ENCODE measurements at places on chromosomes 16 and 17.

DNA sequence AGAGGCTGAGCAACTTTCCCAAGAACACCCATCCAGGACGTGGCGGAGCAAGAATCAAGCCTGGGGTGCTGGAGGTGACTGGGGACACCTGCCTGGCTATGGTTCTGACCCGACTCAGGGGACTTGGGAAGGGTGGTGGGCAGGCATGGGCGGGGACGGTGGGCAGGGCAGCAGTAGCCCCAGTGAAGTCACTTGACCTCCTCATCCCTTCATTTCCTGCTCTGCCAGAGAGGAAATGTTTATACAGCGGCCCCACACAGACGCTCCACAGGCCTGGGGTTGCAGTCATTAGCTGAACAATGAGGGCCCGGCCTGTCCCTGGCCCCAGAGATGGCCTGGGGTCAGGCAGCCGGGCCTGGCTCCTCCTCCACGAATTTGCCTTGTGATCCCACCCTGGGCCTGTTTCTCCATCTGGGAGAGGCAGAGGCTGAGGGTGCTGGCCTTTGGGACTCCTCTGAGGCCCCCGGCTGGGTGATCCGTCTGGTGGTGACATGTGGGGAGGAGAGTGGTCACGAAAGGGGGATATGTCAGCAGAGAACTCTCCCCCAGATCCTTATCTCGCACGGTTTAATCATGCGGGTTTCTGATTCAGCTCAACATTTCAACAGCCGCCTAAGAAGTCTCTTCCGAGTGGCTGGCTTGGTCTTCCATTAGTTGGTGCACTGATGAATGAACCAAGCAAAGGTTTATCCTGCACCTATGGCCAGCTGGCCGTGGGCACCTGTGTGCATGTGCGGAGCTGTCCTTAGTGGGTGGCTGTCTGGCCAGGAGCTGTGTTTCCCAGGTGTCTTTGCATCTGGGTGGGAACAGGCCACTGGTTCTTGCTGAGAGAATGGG lies 175.9 kb downstream of the IRF8 start:
- no peak for DNase-seq

- peak; percentile 47 for DNase-seq
These were observed 22.0 kb downstream of the KPNA2 start for GRCh38 chr17:68057531-68057952.

- DNase-seq, result no peak
These were observed 79.6 kb downstream of the BRIP1 start for GRCh38 chr17:61783556-61784304.

GRCh38 chr16:84885342-84885910 lies 65.6 kb downstream of the CRISPLD2 start:
- no peak for DNase-seq

DNA sequence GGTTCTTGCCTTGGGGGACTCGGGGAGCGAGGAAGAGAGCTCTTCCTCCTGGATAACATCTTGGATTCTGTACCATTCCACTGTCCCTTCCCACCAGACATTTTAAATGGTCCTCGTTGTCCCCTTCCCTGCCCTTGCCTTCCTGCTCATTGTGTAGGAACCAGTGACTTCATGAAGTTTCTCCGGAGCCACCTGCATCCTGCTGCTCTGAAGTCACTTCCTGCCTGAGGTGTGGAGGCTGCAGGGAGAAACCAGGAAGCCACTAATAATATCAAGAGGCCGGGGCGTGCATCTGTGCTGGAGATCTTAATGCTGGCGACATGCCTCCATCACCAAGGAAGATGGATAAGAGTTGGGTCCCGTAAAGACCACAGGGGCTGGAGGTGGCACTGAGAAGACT lies 6.2 kb upstream of the SLC16A13 start:
- peak; percentile 40 for DNase-seq

- DNase-seq, result no peak
These were observed 17.0 kb downstream of the MAP1LC3B start for GRCh38 chr16:87409153-87409552.

DNA sequence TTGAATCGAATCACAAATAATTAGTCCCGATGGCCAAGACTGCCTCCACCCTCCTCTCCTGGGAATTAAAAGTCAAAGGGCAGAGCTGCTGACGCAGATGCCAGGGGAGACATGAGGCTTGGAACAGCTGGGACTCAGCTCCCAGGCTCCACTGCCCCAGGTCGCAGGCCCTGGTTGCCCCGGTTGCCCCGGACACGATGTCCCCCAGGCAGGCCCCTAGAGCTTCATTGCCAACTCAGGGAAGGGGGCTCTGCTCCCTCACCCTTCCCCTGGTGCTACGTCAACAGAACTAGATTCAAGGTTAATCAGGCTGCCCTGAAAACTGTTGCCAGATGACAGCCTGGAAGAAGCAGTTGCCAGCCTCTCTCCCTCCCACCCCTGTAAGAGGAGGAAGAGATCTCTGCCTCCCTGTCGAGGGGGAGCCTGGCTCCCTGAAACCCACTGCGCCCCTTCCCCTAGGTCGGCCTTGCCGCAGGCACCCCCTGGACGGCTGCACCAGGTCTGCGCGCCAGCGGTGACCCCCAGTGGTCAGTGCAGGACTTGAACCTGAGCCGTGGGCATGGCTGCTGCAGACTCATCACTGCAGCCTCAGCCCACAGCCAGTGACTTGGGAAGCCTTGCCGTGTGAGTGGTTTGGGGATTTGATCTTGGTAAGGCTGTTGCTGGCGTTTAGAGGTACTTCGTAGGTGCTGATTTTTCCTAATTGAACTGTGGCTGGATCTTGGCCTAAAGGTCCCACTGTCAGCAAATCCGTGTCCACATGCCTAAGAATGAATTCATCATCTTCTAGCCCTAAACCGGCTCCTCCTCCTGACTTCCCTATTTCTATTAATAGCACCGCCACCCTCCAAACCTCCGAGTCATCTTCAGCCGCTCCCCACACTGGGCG lies 84.1 kb upstream of the TOB1 start:
- peak; percentile 64 for DNase-seq

- DNase-seq, result no peak
These were observed 53.1 kb upstream of the TANGO6 start for GRCh38 chr16:68790130-68790761.

DNA sequence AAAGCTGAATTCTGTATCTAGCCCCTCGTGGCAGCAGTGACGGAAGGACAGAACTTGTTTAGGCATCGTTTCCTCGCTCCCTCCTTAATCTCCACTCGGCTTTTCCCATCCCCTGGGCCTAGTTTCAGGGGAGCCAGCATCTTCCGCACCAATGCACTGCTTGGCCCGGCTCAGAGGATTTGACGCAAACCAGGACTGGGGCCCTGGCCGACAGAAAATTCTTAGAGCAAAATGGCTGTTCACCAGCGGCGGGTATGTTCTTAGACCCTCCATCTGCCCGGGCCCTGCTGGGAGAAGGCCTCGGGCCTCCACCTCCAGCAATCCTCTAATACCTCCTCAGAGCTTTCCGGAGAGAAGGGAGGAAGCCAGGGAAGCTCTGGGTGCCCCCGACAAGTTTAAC lies 54.6 kb downstream of the TBC1D16 start:
- no peak for DNase-seq

GRCh38 chr16:47734987-47735594 lies 274.0 kb downstream of the PHKB start:
- DNase-seq, result no peak

DNA sequence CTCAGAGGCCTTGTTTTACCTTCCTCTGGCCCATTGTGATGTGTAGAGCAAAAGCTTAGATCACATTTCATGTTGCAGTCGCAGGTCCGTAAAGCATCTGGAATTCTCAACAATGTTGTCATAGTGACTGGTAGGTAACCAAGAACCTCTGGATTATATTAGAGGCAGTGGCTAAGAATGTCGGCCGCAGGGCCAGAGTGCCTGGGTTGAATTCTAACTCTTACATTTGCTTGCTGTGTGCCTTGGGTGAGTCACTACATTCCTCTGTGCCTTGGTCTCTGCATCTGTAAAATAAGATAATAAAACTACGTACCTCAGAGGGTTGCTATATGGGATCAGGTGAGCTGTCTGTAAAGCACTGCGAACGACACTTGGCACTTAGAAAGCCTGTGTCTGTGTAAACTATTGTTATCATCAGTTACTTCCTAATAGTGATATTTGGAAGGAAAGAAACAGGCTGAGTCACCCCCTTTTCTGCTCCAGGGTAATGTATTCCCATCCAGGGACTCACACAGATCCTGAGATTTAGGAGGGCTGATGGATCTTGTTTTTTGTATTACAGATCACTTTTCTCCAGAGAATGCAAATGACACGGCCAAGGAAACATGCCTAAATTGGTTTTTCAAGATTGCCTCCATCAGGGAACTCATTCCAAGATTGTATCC lies 52.2 kb downstream of the VPS35L start:
- DNase-seq, result no peak

DNA sequence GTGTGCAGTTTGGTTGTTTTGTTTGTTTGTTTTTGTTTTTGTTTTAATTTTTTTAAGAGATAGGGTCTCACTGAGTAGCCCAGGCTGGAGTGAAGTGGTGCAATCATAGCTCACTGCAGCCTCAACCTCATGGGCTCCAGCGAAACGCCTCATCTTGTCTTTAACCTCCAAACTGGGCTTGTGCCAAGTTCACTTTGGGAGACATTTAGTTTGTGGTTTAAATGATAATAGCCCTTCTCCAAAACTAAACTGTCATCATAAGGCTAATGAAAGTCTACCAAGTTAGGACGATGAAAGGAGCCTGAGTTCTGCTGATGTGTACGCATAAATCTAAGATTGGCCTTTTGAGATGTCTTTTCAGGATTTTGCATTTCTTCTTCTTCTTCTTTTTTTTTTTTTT lies 6.5 kb upstream of the CARD14 start:
- DNase-seq, result no peak

DNA sequence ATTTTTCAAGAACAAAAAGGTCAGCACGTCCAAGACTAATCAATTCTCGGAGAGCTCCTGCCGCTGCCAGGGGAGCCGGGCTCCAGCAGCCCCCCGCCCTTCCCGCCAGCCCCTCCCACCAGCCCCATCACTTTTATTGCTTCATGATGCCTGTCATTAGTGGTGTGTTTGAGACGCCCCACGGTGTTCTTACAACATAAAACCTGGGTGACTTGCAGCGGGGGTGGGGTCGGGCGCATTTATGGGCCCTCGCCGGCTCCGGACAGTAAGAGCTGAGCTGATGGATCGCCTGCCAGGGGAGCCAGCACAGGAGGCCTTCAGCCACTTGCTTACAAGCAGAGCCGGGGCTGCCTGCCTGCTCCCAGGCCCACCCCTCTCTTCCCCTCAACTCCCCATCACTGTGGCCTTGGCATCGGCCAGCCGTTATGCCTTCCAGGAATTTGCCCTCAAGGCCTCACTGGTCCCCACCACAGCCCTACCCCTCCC lies 82.9 kb upstream of the CBX4 start:
- no peak for DNase-seq

- DNase-seq, result no peak
These were observed 10.8 kb downstream of the NMRAL1 start for GRCh38 chr16:4463522-4464163.

GRCh38 chr17:57650548-57650947 lies 94.6 kb downstream of the CCDC182 start:
- no peak for DNase-seq

DNA sequence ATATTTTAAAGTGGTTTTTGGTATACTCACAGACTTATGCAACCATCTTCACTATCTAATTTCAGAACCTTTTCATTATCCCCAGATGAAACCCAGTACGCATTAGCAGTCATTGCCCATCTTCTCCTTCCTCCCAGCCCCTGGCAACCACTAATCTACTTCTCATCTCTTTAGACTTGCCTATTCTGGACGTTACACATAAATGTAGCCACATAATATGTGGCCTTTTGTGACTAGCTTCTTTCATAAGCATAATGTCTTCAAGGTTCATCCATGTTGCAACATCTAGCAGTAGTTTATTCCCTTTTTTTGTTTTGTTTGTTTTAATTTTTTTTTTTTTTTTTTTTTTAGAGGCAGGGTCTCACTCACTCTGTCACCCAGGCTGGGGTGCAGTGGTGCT lies 28.5 kb upstream of the C17orf107 start:
- DNase-seq, result no peak

GRCh38 chr16:48014349-48015135 lies 141.3 kb downstream of the ABCC12 start:
- DNase-seq, result no peak

DNA sequence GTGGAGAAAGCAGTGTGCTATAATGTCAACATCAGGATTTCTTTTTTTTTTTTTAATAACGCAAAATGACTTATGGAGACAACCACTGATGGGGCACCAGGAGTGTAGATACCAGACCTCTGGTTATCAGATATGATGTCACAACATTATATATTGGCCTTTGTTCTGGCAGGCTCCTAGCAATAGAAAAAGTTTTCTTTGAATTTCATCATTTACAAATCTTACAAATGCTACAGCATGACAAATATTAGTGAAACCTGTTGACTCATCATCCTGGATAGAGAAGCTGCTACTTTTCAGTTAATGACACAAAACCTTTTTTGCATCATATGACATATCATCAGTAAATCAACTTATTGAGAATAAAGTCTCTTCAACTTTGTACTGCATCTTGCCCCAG lies 6.1 kb downstream of the THUMPD1 start:
- DNase-seq, result no peak

- DNase-seq, result peak; percentile 55
These were observed 42.8 kb upstream of the ZC3H18 start for GRCh38 chr16:88527186-88527936.

DNA sequence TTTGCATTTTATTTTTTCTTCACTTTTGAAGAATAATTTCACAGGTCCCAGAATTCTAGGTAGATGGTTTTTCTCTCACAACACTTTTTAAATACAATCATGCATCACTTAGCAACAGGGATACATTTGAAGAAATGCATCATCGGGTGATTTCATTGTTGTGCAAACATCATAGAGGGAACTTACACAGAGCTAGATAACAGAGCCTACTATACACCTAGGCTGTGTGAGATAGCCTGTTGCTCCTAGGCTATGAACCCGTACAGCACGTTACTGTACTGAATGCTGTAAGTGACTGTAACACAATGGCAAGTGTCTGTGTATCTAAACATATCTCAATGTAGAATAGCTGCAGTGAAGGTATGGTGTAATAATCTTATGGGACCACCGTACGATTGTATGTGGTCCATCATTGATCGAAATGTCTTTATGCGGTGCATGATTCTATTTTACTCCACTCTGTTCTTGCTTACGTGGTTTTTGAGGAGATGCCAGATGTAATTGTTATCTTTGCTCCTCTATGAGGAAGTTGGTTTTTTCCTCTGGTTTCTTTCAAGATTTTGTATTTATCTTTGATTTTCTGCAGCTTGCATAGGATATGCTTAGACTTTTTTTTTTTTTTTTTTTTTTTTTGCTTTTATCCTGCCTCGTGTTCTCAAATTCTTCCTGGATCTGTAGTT lies 35.5 kb upstream of the TMEM92 start:
- no peak for DNase-seq

- DNase-seq, result no peak
These were observed 102.0 kb upstream of the CDH5 start for GRCh38 chr16:66264311-66265047.

DNA sequence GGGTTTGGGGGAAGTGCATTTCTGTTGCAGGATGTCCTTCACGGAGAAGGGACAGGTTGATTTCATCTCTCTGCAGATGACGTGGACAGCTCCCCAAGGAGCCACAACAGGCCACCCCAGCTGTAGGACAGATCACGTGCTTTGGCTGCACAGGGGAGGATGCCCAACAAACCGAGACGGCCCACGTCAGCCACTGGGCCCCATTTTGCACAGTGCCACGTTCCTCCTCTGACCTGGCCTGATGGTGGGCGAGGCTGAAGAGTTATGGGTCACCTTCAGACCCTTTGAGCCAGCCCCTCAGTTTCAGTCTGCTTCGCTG lies 9.0 kb upstream of the RHBDL3 start:
- no peak for DNase-seq
